A549 (cell line): ENCODE measurements at places on chromosomes 3 and 15. TPM values are rescaled to one million over a fixed set of nuclear protein-coding genes. Genes with fewer than 3 reads are reported as not detected.

SH2D7 gene
- not detected in 3 replicates for polyA plus RNA-seq

SPESP1 gene
- not detected in 3 replicates for polyA plus RNA-seq

SLC26A6 gene
- 20.0 to 25.5 TPM (median 23.2 TPM) in 3 replicates for polyA plus RNA-seq

SMCO1 gene
- not detected in 3 replicates for polyA plus RNA-seq

DNA sequence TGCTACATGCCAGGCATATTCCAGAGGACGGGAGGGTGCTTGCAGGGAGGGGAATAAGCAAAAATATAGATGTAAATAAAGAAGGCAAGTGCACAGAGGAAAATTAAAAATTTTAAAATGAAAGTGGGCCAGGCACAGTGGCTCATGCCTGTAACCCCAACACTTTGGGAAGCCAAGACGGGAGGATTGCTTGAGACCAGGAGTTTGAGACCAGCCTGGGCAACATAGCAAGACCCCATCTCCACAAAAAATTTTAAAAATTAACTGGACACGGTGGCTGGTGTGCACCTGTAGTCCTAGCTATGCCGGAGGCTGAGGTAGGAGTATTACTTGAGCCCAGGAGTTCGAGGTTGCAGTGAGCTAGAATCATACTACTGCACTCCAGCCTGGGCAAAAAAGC is 22.4 kb downstream of the ZBTB38 start:
- DNase-seq = no peak

- no peak for DNase-seq
These were observed 246.5 kb downstream of the PTPRG start for GRCh38 chr3:61807865-61808276.

DNA sequence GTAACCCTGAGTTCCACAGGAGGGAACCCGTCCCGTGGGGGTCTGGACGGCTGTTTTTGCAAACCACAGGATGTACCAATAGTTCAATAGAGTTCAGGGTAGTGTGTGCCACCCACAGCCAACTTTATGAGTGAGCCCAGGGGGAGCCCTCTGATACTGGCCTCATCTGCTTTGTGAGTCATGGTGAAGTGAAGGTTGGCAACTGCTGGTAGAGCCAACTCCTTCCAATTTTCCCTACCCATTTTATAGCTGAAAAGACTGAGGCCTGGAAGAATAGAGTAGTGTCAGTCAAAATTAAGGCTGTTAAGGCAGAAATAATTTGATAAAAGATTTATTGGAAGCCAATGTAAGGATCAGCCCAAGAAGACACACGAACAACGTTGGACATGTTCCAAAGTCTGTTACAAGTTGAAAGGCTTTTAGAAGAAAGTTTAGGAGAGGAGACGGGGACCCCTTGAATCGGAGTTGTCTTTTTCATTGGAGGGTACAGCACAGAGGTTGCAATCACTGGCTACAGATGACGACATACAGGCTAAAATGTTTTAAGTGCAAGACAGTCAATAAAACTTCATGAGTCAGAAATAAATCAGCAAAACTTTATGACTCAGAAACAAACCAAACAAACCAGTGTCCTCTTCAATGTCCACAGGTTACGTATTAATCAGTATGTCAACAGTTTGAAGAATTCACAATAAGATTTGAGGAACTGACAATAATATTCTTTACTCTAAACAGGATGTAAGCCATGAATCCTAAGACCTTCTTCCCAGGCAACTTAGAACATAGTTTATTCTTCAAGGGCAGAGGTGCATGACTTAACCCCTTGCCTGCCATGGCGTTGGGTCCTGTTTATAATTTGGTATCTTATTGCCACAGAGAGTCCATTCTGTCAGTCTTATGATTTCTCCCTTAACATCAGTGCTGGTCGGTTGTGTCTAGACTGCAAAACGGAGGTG is 62.9 kb upstream of the NR2E3 start:
- DNase-seq = peak; percentile 98

ANKRD63 gene
- polyA plus RNA-seq = 0.08 to 0.25 TPM (median 0.10 TPM) in 3 replicates

DNA sequence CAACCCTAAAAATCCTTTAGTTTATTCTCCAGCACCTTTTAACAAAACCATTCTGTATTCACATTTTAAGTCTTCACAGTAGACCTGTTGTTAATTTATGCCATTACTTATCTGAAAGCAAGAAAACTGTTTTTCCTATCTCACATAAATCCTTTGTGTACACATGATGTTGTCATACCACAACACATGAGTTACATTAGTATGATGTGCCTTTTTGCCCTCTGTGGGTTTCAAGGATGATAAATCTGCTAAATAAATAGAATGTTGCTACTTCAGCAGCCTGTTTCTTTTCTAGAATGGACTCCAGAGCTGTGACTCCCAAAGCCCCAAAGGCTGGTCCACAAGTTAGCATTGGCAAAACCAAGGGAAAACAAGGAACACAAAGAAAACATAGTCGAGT is 151.6 kb downstream of the SERPINI1 start:
- DNase-seq = no peak

P2RY13 gene
- not detected in 3 replicates for polyA plus RNA-seq

DNA sequence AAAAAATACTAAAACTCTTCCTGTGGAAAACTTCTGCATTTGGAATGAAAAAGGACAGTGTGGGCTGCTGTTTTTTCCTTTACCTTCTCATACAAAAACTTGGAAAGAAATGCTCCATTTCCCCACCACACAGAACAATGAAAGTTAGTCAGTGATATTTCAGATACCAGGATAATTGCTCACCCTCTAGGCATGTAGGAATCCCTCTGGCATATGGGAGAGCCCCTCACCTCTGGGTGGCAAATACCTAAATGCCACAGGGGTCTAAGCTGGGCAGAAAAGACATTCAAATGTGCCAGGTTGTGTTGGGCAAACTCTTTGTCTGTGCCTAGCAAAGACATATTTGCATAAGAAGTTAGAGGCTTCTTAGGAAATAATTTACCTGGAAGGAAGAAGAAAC is 560.3 kb upstream of the NR2F2 start:
- DNase-seq = no peak

GRCh38 chr3:134608771-134609435 is 41.9 kb downstream of the KY start:
- DNase-seq = no peak

- DNase-seq = no peak
These were observed 165.0 kb downstream of the MEX3B start for GRCh38 chr15:81880833-81881232.

DNA sequence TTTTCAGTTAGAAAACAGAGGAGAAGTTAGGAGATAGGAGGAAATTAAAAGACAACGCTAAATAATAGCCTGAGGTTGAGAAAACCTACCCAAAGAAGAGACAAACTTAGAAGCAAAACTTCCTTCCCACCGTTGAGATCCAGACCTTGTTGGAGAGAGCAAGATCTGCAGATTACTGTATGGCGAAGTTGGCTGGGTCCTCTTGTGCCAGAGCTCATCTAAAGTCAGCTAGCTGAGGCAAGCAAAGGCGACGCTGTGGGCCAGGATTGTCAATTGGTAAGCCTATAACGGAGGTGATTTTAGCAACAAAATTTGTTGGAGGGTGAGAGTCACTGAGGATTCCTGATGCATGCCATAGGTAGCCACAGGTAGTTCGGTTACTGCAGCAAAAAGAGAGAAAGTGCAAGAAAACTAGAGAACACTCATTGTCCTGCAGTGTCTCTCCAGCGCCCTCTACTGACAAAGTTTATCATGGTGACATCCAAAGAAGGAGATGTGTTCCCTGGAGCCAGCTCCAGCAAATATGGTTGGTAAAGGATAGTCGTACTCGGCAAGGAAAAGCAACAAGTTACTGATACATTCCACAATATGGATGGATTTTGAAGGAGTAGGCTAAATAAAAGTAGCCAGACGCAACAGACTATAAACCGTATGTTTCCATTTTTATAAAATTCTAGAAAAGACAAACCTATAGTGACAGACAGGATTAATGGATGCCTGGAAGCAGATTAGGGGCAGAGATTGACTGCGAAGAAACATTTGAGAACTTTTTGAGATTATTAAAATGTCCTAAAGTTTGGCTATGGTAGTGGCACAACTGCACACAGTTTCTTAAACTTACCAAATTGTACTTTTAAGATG is 9.8 kb upstream of the OR5K4 start:
- peak; percentile 53 for DNase-seq

DNA sequence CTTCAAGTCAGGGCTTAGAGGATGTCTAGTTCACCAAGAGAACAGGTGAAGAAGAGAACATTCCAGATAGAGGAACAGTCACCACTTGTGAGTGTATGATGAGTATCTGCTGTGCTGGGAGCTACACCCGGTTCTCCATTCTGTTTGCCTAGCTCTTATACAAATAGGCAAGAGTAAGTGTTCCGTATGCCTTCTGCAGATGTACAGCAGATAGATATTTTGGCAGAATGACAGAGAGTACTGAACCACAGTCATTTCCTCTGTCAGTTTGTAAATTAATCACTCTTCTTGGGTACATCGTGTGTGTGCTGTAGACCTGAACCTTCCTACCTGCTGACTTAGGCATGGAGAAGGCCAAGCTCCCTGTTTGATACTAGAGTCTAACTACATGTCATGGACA is 108.3 kb upstream of the CTDSPL start:
- no peak for DNase-seq

GRCh38 chr15:78140292-78140691 is 8.9 kb upstream of the IDH3A start:
- no peak for DNase-seq
